CD4-positive, alpha-beta T cell (primary cell): ENCODE measurements at places on chromosomes 1 and 21.

GRCh38 chr1:236063919-236064673, 794 bp downstream of the NID1 start:
- DNase-seq: no peak

GRCh38 chr1:35668506-35668905, 27.2 kb upstream of the PSMB2 start:
- no peak for DNase-seq

DNA sequence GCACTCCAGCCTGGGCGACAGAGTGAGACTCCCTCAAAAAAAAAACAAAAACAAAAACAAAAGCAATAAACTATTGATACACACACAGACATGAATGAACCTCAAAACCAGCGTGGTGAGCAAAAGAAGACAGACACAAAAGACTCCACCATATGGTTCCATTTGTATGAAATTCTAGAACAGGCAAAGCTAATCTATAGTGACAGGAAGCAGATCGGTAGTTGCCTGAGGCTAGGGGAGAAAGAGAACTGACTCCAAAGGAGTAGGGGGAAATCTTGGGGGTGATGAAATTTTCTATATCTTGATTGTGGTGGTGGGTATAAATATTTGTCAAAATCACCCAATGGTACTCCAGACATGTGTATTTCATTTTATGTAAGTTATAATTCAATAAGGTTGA, 20.9 kb downstream of the LACTBL1 start:
- DNase-seq: no peak

DNA sequence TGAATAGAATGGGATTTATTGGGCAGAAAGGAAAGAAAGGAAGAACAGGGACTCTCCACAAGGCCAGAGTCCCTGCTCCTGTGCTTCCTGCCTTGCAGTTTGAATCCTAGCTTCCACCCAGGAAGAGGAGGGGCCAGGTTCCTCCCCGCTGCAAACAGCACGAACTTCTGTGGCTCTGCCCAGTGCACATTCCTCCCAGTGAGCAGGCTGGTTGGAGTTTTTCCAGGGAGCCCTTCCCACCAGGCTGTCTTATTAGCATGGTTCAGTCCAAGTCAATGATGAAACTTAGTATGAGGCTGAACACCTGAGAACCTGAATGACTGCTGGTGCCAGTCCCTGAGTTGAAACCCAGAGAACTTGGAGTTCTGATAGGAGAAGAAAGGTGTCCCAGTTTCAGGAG, 247.2 kb downstream of the DUSP10 start:
- DNase-seq: no peak

GRCh38 chr1:227926216-227926791, 21.4 kb downstream of the WNT9A start:
- no peak for DNase-seq

DNA sequence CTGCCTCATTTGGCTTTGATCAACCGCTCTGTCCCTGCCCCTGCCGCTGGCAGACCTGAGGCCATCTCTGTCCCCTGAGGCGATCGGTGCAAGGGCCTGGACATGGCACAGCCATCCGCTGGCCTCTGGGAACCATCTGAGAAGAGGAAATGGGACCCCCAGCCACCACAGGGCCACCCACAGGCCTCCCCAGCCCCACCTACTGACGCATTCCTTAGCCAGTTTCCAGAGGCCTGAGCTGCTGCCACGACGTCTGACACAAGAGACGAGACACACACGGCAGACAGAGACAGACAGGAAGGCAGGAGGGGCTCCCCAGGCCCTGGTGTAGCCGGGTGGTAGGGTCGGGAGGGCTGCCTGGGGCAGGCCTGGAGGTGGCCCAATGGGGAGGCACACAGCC, 37.3 kb upstream of the EDN2 start:
- DNase-seq: no peak

DNA sequence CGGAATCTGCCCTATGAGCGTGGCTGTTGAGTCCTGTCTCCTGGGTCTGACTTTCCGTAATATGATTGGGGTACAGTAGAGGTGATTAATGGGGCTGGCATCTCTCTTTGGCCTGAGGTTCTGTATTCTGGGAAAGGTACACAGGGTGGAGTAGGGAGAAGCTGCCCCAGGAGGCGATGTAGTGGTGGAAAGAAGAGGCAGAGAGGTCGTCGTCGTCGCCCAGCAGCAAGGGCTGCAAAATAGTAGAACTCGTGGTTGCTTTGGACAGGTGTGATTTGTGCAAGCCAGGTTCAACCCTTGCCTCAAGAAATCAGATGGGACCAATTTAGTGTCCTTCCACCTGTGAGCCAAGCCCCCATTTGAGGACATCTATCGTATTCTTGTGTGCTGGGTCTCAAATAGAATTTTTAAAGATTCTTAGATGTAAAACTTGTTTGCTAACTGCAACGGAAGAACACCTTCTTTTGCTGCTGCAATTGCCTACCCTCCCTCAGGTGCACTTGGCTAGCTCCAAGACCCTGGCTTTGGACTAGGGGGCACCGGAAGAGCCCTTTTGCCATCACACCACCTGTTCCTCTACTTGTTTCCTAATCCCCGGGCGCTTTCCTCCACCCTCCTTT, 1.3 kb upstream of the HMGN2 start:
- no peak for DNase-seq

DNA sequence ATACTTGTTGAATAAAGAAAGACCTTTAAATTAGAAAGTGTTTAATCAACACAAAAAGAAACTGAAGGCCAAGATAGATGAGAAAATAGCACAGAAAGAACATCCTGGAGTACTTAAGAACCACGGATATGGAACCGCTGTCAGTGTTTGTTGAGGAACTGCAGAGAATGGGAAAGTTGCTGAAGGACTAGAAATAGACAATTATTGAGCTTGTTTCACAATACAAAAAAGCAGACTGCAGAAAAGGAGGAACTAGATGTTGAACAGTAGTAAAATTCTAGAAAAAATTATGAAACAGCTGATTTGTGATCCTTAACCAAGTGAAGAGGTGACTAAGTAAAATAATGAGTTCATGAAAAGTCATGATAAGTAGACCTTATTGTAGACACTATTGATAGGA, 29.7 kb downstream of the MYSM1 start:
- DNase-seq: no peak

GRCh38 chr21:41875086-41875485, 4.1 kb downstream of the PRDM15 start:
- no peak for DNase-seq

DNA sequence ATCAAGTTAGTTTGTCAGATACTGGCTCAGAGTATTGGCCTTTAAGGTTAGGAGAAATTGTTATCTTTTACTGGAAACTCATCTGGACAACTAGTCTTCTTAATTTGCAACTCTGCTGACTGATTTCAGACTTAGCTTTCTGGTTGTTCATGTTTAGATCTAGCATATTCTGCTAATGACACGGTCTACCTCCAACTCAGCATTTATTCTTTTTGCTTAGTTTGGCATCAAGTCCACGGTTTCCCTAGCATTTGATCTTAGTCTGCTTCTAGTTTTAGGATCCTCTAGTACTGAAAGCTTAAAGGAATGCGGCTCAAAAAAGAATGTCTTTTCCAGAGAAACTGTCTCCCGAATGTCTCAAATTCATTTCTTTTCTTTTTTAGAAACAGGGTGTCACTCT, 75.6 kb upstream of the SLFNL1 start:
- DNase-seq: no peak

DNA sequence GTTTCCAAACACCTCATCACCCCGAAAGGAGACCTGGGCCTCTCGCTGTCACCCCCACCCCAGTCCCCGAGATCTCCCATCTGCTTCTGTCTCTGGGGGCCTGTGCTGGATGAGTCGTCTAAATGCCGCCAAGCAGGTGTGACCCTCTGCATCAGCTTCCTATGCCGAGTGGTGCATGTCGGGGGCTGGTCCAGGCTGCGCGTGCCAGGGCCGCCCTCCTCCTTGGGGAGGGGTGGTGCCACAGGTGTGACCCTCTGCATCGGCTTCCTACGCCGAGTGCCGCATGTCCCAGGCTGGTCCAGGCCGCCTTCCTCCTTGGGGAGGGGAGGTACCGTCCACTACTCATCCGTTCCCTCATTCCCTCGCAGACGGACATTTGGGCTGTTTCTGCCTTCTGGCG, 115.7 kb downstream of the PRDM16 start:
- no peak for DNase-seq

GRCh38 chr21:40882192-40882915, 35.4 kb upstream of the DSCAM start:
- DNase-seq: no peak

- DNase-seq: no peak
Measured at GRCh38 chr1:1768249-1768992, 9.8 kb downstream of the NADK start.
